ENCODE measurements at places on chromosomes 2 and 18. TPM values are rescaled to one million over a fixed set of nuclear protein-coding genes. Genes with fewer than 3 reads are reported as not detected.

- no peak overlapping the region for H3K4me3 ChIP-seq
- peaks cover 10% of the 10 kb centered on the region for H3K36me3 ChIP-seq
- H3K27me3 ChIP-seq = no peaks in the 10 kb centered on the region
- H3K4me1 ChIP-seq = no peaks in the 10 kb centered on the region
- DNase-seq = no peak
- H3K27ac ChIP-seq = no peak overlapping the region
These were observed 44.8 kb downstream of the REV1 start for GRCh38 chr2:99445065-99445464.

DNA sequence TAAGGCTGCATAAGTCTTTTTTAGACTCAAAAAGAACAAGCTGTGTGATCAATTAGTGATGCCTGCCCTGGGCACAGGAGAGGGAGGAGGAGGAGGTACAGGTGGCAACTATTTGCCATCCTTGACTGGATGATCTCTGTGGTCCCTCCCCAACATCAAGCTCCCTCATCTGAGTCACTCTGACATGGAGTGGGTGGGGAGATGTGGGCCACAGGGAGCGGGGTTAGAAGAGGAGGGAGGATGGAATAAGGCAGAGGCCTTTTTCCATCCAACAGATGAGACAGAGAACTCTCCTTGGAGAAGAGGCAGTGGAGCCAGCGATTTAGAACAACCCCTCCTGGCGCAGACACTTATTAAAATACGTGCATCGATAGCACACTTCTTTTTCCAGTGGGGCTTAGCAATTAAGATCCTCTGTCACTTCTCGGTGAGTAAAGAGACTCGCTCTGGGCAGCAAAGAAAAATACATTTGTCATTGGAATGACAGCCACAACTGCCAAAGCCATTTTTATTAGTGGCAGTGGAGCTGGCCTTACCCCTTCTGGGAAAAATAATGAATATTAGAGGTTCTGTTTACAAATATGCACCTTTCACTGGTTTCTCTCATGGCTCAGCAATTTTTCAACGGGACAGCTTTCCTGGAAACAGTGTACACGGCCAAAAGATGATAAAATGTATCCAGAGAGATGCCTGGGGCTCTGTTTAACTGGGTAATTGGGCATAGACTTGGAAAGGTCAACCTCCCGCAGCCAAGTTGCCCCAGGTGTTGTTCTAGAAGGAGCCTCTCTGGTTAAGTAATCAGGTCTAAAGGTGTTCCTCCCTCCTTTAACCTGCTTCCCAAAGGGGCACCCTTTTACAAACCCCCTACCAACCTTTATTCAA, 238.4 kb upstream of the CXCR4 start:
- no peaks in the 10 kb centered on the region for H3K27me3 ChIP-seq
- no peaks in the 10 kb centered on the region for H3K4me1 ChIP-seq
- no peaks in the 10 kb centered on the region for H3K36me3 ChIP-seq

DNA sequence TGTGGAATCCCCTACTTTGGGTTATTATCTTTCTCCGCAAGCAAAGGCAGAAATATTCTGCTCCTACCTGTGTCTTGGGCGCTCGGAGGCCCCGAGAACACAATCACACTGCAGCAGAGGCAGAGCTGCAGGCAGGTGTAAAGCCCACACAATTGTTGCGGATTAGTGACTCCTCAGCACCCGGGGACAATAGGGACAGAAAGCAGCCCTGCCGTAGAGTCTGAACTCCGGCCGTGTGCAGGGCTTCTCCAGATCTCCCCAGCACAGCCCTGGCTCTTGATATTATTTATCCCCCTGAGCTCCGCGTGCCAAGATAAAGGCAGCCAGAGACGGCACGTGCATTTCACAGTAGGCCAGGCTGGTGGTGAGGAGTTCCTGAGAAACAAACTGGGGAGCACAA, 229.2 kb downstream of the EN1 start:
- no peak for DNase-seq
- H3K4me3 ChIP-seq = no peak overlapping the region
- H3K27me3 ChIP-seq = no peaks in the 10 kb centered on the region
- H3K27ac ChIP-seq = no peak overlapping the region

GRCh38 chr2:163626639-163627109, 109.1 kb downstream of the FIGN start:
- no peak overlapping the region for H3K27ac ChIP-seq
- no peak overlapping the region for H3K4me3 ChIP-seq
- no peaks in the 10 kb centered on the region for H3K36me3 ChIP-seq
- DNase-seq = no peak

DNA sequence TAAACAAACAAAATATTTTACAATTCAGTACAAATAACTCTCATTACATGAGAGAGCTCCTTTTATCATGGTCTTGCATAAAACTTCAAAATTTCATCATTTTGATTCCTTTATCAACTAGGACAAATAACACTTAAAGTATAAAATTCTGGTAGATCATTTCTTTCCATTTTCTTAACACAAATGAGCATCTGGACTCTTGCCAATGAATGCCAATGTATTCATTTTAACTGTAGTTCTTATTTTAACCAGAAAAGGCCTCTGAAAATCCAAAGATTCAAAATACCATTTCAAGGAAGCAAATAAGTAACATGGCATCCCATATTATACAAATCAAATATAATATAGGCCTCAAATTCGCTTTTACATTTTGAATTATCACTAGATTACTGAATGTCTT, 13.8 kb upstream of the POU3F3 start:
- H3K27me3 ChIP-seq = peaks cover 6% of the 10 kb centered on the region
- DNase-seq = no peak
- no peak overlapping the region for H3K27ac ChIP-seq
- H3K4me3 ChIP-seq = no peak overlapping the region
- no peaks in the 10 kb centered on the region for H3K4me1 ChIP-seq

DNA sequence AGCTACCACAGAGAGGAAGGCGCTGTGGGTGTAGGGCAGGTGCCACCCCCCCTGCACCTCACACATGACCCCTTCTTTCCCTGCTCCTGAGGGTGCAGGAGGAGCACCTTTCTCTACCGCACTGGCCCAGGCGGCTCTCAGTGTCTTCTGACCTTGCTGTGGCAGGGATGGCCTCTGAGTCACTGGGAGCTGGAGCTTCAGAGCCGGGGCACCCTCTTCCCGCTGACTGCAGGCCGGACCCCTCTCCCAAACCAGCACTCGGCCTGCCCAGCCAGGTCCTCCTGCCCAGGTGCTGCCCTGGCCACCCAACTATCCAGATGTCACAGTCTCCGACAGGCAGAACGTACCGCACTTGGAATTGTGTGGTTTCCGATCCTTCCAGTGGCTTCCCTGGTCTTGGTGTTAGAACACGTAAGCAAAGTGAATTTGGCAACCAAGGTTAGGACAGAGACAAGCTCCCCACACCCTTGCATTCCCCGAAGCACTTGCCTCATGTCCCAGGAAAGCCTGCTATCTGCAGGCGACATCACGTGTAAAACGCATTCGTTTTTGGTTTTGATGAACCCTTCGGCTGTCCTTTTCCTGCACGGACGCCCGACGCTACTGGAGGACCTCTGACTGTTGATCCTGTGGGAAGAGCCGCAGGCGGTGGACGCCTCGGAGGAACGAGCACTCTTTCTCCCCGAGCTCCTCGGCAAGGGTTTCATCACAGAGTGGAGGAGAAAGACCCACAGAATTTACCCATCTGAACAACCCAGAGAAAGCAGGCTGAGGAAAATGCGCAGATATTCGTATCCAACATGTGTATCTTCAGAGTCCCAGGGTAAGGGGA, 24.7 kb upstream of the KCNG2 start:
- no peaks in the 10 kb centered on the region for H3K4me1 ChIP-seq
- no peaks in the 10 kb centered on the region for H3K36me3 ChIP-seq
- DNase-seq = no peak
- H3K27ac ChIP-seq = no peak overlapping the region

DNA sequence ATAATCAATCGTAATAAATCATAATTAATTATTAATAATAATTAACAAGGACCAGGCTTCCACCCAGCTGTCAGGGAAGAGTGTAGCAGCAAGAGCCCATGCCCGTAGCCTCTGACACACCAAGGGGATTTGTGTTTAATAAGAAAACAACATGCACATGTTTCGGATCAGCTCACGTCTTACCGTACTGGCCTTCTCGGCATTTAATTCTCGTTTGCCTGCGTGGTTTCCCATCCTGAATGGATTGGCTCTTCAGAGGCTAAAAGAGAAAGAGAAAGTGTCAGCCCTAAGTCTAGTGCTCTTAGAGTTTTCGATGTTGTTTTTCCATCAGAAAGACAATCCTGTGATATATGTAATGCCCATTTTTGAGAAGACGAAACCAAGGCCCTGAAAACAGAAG, 27.6 kb downstream of the MBP start:
- H3K27me3 ChIP-seq = no peaks in the 10 kb centered on the region
- H3K27ac ChIP-seq = no peak overlapping the region
- DNase-seq = no peak
- peaks cover 17% of the 10 kb centered on the region for H3K36me3 ChIP-seq
- peaks cover 91% of the 10 kb centered on the region for H3K4me1 ChIP-seq
- H3K4me3 ChIP-seq = peak overlapping the region; percentile 6

- no peak for DNase-seq
- H3K27me3 ChIP-seq = no peaks in the 10 kb centered on the region
- no peaks in the 10 kb centered on the region for H3K36me3 ChIP-seq
- peak overlapping the region; percentile 64 for H3K27ac ChIP-seq
These were observed 46.5 kb downstream of the NCK2 start for GRCh38 chr2:105791229-105791628.

- no peaks in the 10 kb centered on the region for H3K4me1 ChIP-seq
- H3K27me3 ChIP-seq = no peaks in the 10 kb centered on the region
- no peak overlapping the region for H3K4me3 ChIP-seq
- no peaks in the 10 kb centered on the region for H3K36me3 ChIP-seq
- no peak overlapping the region for H3K27ac ChIP-seq
- DNase-seq = no peak
These were observed 135.7 kb downstream of the ASB1 start for GRCh38 chr2:238562446-238562845.

DNA sequence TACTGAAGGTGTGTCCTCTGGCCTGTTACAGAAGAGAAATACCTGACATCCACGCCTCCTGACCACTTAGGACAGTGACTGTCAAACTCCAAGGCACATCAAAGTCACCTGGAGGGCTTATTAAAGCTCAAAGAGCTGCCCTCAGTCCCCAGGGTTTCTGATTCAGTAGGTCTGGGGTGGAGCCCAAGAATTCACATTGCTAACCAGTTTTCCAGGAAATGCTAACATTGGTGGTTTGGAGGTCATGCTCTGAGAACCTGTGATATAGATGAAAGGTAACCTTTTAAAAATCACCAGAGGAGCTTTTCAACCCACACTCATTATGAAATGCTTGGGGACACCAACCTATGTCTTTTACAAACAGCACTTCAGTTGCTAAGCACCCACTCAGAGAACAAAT, 172.3 kb downstream of the ALK start:
- DNase-seq = no peak
- H3K4me1 ChIP-seq = no peaks in the 10 kb centered on the region
- H3K36me3 ChIP-seq = no peaks in the 10 kb centered on the region
- no peak overlapping the region for H3K27ac ChIP-seq
- H3K27me3 ChIP-seq = no peaks in the 10 kb centered on the region
- H3K4me3 ChIP-seq = no peak overlapping the region

GRCh38 chr2:11663427-11663826, 6.6 kb downstream of the NTSR2 start:
- H3K4me3 ChIP-seq = no peak overlapping the region
- DNase-seq = no peak
- H3K36me3 ChIP-seq = no peaks in the 10 kb centered on the region
- H3K27me3 ChIP-seq = no peaks in the 10 kb centered on the region
- H3K4me1 ChIP-seq = no peaks in the 10 kb centered on the region

DNA sequence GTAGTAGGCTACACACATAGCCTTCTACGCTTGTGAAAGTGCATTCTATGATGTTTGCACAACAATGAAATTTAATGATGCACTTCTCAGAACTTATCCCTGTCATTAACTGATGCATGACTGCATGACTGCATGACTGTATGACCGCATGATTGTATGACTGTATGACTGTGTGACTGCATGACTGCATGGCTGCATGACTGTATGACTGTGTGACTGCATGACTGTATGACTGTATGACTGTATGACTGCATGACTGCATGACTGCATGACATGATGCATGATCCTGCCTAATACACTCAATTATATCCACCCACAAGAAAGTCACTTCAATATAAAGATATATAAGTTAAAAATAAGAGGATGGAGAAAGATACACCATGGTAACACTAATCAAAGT, 365.4 kb upstream of the FSIP2 start:
- no peak overlapping the region for H3K27ac ChIP-seq
- no peaks in the 10 kb centered on the region for H3K36me3 ChIP-seq
- no peak for DNase-seq
- H3K4me1 ChIP-seq = no peaks in the 10 kb centered on the region
- H3K27me3 ChIP-seq = no peaks in the 10 kb centered on the region
- no peak overlapping the region for H3K4me3 ChIP-seq

DNA sequence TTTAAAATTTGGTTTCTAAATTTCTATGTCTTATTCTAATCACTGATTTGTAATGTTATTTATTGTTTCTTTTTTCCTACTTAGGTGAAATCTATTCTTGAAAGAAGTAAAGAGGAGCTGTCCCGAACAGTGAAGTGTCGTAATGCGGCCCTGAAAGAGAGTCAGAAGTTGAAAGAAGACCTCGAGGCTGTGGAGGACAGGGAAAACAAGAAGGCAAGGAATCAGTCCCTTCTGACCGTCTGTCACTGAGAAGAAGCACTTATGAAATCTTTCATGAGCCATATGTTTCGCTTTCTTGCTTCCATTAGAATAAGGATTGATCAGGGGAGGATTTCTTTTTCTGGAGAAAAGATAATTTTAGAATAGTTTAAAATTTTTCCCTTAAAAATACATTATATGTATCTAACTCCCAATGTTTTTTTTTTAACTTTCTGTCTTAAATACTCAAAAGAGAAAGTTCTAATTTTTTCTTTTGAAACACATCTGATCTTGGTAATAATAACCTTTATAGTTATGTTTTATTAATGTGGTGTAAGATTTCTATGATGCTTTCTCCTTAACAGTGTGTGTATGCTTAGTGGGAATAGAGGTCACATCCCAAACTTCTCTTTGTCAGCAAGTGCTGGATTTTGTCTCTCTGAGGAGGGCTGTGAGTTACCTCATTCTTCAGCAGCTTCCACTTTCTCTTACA, 79.0 kb downstream of the CCDC150 start:
- no peaks in the 10 kb centered on the region for H3K36me3 ChIP-seq
- no peaks in the 10 kb centered on the region for H3K4me1 ChIP-seq
- peak overlapping the region; percentile 16 for H3K27ac ChIP-seq
- H3K27me3 ChIP-seq = no peaks in the 10 kb centered on the region

SOX11 gene
- not detected for total RNA-seq

GPR75 gene
- total RNA-seq = 2.1 TPM

PXDN gene
- 1.00 TPM for total RNA-seq

REG3A gene
- not detected for total RNA-seq

GRB14 gene
- total RNA-seq = not detected

CTLA4 gene
- total RNA-seq = 39.0 TPM

SGPP2 gene
- 6.5 TPM for total RNA-seq

FOXI3 gene
- total RNA-seq = not detected

XPO1 gene
- 217 TPM for total RNA-seq

ACADL gene
- not detected for total RNA-seq

Measured in CD8-positive, alpha-beta memory T cell (primary cell).